ENCODE measurements at places on chromosomes 4 and X. TPM values are rescaled to one million over a fixed set of nuclear protein-coding genes. Genes with fewer than 3 reads are reported as not detected.

GRCh38 chr4:161121451-161121850 is 1042.3 kb downstream of the FSTL5 start:
- no peak for DNase-seq

DNA sequence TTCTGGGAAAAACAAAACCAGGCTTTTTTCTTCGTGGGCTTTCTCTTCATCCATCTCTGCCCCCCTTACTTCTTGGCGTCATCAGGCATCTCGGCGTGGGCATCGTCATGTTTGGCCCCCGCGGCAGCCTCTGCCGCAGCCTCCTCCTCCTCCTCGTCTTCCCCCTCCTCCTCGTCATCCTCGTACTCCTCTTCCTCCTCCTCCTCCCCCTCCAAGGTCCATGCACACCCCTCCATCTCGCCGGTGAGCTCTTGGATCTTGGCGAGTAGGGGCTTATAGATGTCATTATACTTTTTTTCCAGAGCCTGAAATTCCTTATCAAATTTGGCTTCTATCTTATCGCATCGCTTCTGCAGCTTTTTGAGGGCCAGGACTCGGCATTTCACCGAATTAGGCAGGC is 488 bp downstream of the NAP1L5 start:
- DNase-seq = no peak

DNA sequence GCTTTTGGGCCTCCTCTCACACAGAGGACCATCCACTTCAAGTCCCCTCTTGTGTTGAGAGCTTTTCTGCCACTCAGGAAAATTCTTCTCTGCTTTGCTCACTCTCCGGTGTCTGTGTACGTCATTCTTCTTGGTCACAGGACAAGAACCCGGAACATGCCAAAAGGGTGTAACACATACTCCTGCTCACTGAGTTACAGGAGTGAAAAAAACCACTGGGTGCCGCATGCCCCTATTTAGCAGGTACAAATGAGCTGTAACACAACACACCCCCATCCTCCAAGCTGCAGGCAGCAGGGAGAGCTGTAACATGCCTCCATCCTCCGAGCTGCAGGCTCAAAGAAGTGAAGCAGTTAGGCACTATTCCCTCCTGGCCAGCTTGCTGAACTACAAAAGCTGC is 13.0 kb upstream of the CXCL2 start:
- DNase-seq = no peak

DNA sequence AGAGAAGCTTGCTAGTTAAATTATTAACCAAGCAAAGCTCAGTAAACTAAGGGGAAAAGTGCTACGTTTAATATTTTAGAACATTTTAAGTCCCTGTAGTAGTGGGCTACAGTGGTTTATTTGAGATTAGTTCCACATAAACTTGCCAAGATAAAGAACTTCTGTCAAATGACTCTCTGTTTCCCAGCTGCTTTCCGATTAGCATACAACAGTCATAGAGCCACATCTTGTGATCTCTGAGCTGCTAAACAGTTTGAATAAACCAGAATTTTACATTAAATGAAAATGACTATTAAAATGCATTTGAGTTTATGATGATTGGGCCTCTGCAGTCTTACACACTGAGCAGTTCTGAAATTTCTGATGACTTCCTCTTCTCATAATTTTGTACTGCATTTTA is 568.5 kb downstream of the IQCM start:
- DNase-seq = no peak

GRCh38 chr4:57116245-57116644 is 6.1 kb upstream of the IGFBP7 start:
- DNase-seq = no peak

DNA sequence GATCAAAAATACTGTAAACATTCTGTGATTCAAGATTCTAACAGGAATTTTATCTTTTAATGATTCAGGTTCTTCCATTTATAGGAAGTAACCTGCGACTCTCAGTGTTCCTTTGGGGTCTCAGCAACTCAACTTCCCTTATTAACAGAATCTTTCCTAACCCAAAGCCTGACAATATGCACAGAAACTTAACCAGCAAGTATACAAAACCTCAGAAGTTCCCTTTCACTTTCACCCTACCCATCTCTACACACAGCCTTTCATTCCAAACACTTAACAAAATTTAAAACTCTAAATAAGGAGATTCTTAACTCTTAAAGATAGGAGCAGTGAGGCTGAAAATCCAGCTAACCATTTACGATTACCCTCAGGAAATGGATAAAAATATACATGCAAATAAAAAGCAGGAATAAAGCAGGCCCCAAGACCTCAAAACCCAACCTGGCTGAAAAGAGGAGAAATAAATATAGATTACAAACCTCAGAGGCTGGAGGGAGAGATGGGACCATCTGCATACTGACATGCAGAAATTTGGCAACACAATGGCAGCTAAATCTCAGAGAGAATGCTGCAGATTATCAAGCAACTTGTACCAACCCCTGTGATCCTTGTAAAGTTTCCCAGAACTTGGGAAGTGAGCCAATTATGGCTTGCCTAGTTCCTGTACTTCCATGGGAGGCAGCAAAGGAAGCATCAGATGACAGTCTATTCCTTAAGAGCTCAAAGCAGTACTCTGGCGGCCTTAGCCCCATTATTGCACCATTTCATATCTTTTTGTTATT is 101.0 kb downstream of the ATP11C start:
- no peak for DNase-seq

Gene RADX
- 12.0 TPM for total RNA-seq
